Right cardiac atrium (tissue), 5 donors: ENCODE measurements at places on chromosomes 6 and 20. TPM values are rescaled to one million over a fixed set of nuclear protein-coding genes. Genes with fewer than 3 reads are reported as not detected.

MUC22 gene
- 0.14 TPM for polyA plus RNA-seq

MOXD1 gene
- 1.2 TPM for polyA plus RNA-seq

TMC2 gene
- polyA plus RNA-seq: not detected

HCRTR2 gene
- polyA plus RNA-seq: 0.16 TPM

SPEF1 gene
- polyA plus RNA-seq: 0.07 TPM

- DNase-seq: peak; percentile 17
Measured at GRCh38 chr20:61723529-61724257, 342.0 kb downstream of the TAF4 start.

- no peak for DNase-seq
Measured at GRCh38 chr20:48791014-48791413, 36.8 kb downstream of the PREX1 start.

DNA sequence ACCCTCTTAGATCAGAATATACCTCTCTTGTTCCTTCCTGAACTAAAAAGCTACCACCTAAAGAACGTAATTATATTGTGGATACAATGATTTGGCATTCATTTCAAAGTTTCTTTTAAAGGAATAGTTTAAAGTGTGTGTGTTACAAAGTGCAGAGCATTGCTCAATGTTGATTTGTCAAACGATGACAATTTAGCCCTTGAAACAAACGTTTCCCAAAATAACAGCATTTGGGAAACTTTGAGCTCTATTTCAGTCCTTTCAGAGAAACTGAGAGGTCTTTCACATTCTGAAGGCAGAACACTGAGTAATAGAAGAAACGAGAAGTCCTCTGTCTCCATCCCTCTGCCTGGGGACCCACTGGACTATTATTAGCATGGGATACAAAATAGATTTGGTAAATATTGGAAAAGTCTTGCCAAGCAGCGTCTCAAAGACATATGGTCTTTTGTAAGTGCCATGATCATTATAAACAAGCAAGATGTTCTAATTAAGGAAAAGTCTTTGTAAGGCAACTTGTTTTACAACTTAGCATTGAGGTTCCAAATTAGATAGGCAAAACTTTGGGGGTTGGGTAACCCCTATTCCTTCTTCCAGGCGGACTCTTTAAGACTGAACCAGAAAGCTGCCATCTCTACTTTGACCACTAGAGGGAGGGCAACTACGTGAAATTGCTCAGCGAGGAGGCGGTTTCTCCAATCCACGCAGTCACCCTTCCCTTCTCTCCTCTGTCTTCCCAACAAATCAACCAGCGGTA is 208.8 kb downstream of the RNF144B start:
- no peak for DNase-seq

GRCh38 chr20:47222468-47223119 is 133.9 kb downstream of the ZMYND8 start:
- no peak for DNase-seq

GRCh38 chr20:17507032-17507431 is 24.1 kb downstream of the BFSP1 start:
- no peak for DNase-seq

DNA sequence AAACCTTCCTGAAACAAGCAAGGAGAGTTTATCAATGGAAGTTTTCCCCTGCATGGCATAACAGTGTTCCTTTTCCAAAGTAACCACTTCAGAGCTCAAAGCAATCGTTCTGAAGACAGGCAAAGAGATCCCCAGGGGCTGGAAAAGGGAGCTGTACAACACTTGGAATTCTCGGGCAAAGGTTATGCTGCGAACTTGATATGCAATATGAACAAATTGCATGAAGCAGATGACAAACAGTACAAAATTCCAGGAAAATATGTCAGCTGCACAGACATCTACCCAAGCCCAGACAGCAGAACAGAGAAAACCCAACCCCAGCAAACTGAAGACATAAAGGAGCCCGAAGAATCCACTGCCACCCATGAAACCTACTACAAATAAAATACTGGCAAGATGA is 18.4 kb downstream of the POPDC3 start:
- DNase-seq: no peak

- DNase-seq: no peak
Measured at GRCh38 chr6:41684311-41685180, 46.3 kb downstream of the MDFI start.

DNA sequence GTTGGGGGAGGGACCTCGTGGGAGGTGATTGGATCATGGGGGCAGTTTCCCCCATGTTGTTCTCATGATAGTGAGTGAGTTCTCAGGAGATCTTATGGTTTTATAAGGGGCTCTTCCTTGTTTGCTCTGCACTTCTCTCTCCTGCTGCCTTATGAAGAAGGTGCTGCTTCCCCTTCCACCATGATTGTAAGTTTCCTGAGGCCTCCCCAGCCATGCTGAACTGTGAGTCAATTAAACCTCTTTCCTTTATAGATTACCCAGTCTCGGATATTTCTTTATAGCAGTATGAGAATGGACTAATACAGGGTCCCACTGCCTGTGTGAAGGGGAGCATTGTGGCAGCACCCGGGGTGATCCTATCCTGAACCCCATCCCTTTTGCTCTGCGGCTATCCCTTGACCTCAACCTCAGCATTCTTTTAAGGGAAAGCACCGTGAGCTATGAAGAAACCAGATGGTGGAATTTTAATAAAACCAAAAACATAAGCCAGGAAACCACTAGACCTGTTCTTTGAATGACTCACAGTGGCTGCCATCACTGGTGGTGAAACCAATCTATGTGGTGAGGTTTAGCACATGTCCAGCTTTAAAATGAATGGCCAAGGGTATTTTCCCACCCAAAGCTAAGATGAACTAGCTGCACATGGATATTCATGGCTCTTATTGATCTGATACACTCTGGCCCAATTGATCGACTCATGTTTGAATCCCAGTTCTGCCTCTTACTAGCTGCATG is 62.2 kb downstream of the ZDHHC14 start:
- no peak for DNase-seq

DNA sequence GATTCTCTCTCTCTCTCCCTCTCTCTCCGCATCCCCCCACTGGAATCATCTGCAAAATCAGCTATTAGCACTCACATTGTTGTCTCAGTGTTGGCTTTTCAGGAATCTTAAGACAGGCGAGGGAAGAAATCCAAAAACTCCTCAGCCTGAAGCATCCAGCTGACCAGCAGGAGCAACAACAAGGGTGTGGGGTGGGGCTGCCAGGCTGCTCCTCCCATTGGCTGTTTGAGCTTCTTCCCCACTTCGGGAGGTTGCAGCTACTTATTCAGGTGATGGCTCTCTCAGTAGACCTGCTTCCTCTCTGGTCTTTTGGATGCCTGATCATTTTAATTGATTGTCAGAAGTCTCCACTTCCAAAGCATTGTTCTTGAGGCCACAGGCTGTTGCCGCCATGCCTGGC is 24.1 kb upstream of the SLC32A1 start:
- DNase-seq: no peak
